ENCODE measurements at places on chromosomes 2 and 18. TPM values are rescaled to one million over a fixed set of nuclear protein-coding genes. Genes with fewer than 3 reads are reported as not detected.

Gene SH3RF3
- 0.40 TPM for total RNA-seq

Gene GALNT3
- total RNA-seq = not detected

Gene MEP1B
- 0.07 TPM for total RNA-seq

Gene POMC
- total RNA-seq = not detected

Gene PDCL3
- total RNA-seq = 36.8 TPM

Gene DSG4
- total RNA-seq = not detected

Gene AQP12A
- not detected for total RNA-seq

Gene POTEJ
- total RNA-seq = not detected

Gene CHRNA1
- total RNA-seq = not detected

Gene CFC1
- not detected for total RNA-seq

Gene CCL20
- 7.7 TPM for total RNA-seq

Gene SF3B6
- 174 TPM for total RNA-seq

Gene IL1RL2
- not detected for total RNA-seq

Gene BOK
- 32.1 TPM for total RNA-seq

Gene LOXL3
- total RNA-seq = 0.34 TPM

Gene NMUR1
- total RNA-seq = not detected

Gene POTEI
- not detected for total RNA-seq

Gene PIGN
- total RNA-seq = 9.4 TPM
